ENCODE measurements at places on chromosomes 6 and 20.

- DNase-seq: no peak
Measured at GRCh38 chr6:163392533-163392932, 22.0 kb upstream of the QKI start.

- no peak for DNase-seq
Measured at GRCh38 chr6:163036160-163036645, 308.4 kb downstream of the PACRG start.

DNA sequence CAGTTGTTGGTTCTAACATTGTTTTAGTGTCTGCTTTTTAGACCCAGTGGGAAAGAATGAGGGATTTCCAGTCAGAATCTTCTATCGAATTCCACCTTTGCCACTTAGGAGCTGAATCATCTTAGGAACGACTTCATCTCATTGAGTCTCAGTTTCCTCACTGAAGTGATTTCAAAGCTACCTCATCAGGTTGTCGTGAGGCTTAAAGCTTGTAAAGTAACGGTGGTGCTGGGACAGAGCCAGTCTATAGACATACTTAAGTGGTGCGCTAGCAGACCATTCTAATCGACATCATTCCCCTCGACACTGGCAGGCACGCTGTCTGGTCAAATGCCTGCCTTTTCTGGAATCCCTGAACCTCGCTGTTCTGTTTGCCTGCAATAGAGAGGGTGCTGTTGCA is 55.5 kb downstream of the TMEM170B start:
- DNase-seq: no peak

GRCh38 chr20:39164642-39165041 is 202.5 kb downstream of the DHX35 start:
- no peak for DNase-seq

- no peak for DNase-seq
Measured at GRCh38 chr6:143136647-143137046, 76.0 kb downstream of the AIG1 start.

DNA sequence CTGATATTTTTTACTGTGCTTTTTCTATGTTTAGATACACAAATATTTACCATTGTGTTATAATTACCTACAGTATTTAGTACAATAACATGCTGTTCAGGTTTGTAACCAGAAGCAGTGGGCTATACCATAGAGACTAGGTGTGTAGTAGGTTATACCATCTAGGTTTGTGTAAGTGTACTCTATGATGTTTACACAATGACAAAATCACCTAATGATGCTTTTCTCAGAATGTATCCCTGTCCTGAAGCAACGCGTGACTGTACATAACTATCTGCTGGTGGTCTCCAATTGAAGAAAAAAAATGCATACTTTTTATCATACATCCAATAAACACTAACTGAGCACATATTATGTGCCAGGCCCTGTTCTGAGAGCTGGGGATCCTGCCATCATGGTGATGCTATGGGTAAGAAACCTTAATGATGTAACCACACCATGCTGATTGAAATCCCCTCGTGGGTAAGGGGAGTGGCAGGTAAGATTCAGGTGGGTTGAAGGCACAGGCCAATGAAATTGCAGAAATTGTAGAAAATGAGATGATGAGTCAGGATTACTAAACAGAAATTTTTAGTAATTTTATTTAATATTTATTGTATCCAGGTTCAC is 76.8 kb downstream of the FYN start:
- DNase-seq: no peak

GRCh38 chr20:53961527-53961926 is 108.9 kb downstream of the BCAS1 start:
- DNase-seq: no peak

- peak; percentile 4 for DNase-seq
Measured at GRCh38 chr6:80214436-80215022, 108.1 kb downstream of the BCKDHB start.

GRCh38 chr6:169942173-169942572 is 190.8 kb downstream of the ERMARD start:
- DNase-seq: no peak

- DNase-seq: no peak
Measured at GRCh38 chr6:147717991-147718390, 209.5 kb downstream of the SAMD5 start.

DNA sequence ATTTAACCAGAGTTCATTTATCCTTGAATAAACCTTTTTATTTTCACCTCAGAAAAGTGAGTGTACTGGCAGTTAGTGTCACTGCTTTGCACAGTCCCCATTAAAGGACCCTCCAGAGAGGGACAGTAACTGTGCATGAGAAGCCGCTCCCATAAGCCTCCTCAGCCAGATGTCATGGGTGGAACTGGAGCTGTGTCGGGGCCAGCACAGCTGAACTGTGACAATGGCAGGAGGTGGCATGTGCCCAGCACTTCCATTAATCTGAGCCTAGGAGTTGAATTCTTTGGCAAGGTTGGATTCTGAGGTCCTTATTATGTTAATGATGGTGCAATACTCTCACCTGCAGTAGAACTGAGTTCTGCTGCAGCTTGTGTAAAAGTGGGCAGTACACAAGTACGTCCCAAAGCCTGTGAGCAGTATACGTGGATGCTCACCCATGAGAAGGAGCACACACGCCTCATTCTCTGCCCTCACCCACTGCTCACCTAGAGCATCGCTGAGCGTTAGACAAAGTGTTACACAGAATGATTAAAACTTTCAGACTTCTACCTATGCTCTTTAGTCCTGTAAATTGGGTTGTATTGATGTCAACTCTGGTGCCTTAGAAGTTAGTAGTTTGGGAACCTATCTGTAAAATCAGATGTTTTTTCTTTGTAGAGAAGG is 11.9 kb upstream of the CSE1L start:
- no peak for DNase-seq

DNA sequence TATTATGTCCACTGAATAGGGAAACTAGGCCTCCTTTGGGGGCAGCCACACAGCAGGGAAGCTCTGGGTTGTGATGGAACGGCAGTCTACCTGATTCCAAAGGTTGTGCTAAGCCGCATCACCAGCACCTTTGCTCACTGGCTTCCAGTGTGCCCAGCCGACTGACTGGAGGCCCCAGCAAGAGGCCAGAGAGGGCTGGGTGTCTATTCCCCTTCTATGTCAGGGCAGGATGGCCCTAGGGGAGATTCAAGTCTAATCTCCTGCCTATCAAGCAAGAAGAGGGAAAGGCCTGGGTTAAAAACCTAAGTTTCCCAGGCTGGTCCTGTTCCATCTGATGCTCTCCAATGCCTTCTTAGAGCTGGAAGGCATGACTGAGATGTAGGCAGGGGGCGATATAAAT is 53.6 kb downstream of the JPH2 start:
- no peak for DNase-seq

- DNase-seq: no peak
Measured at GRCh38 chr6:88020439-88020838, 27.2 kb upstream of the SPACA1 start.

DNA sequence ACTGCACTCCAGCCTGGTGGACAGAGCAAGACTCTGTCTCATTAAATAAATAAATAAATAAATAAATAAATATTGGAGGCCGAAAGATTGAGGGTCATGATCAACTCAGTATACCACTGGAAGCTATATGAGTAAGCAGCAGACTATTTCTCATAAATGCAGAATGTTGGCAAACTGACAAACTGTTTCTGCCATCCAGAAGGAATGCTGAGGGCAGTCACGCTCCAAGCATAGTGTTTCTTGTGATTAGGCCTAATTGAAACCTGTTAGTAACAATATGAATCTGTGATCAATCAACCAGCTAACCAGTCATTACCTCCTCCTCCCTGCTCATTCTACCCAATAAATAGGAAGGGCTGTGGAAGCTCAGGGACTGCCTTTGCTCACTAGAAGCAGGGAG is 15.2 kb upstream of the KCNK15 start:
- no peak for DNase-seq

DNA sequence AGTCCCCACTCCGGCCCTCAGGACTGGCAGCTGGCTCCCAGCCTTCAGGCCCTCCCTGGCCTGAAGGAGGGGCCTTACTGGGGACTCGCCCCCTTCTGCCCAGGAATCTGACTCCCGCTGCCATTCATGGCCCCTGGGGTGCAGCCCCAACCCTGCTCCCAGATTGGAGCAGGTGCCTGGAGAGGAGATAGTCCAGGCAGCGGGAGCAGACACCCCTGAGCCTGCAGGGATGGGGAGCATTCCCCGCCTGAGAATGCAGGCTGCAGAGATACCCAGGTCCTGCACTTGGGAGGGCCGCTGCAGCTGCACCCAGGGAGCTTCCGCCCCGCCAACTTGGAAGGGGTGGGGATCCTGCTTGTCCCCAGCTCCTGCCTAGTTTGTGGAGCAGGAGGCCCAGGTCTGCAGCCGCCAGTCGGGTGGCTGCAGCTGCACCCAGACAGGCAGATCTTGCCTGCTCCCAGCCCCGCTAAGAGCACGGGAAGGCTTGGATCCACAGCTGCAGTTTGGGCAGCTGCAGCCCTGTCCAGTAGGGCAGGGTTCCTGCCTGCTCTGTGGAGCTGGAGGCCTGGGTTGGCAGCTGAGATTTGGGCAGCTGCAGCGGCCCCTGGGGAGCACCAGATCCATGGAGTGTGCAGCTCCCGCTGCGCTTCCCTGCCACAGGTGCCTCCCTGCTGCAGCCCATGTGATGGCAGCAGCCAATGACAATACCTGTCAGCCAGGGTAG is 5.2 kb downstream of the GTSF1L start:
- DNase-seq: no peak

GRCh38 chr20:36030149-36030548 is 61.8 kb downstream of the CNBD2 start:
- no peak for DNase-seq

All from stimulated activated CD4-positive, alpha-beta T cell treated with anti-CD3 and anti-CD28 coated beads, Interleukin-1b, Interleukin-23, amount 100 ng/mL, for 4 hours (primary cell).